ENCODE measurements at places on chromosomes 4 and X. TPM values are rescaled to one million over a fixed set of nuclear protein-coding genes. Genes with fewer than 3 reads are reported as not detected.

Gene PLXNB3
- 17.9 TPM for total RNA-seq

Gene RAB9B
- 3.4 TPM for total RNA-seq

Gene ZAR1
- total RNA-seq, result 0.32 TPM

Gene CXorf65
- total RNA-seq, result not detected

Gene GAGE12J
- not detected for total RNA-seq

Gene NAT8L
- 2.9 TPM for total RNA-seq

Gene UGT2B15
- total RNA-seq, result 2.0 TPM

Gene CTSO
- 20.0 TPM for total RNA-seq

Gene GABRG1
- total RNA-seq, result under 0.01 TPM

Gene TRIM75
- not detected for total RNA-seq

- DNase-seq, result no peak
Observed at GRCh38 chr4:108366716-108367115, 198.0 kb upstream of the LEF1 start.

- DNase-seq, result no peak
Observed at GRCh38 chr4:142406917-142407501, 439.1 kb downstream of the INPP4B start.

DNA sequence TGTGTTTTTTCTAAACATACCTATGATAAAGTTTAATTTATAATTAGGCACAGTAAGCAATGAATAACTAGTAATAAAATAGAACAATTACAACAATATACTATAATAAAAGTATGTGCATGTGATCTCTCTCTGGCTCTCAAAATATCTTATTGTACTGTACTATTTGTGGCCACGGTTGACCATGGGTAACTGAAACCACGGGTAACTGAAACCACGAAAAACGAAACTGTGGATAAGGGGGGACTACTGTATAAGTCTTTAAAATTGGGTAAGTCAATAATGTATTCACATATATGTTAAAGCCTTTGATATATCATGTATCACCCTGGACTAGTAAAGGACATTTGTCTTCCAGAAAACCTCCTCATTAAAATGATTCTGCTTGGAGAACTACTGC lies 20.0 kb downstream of the TMEM154 start:
- DNase-seq, result no peak

GRCh38 chrX:101416691-101417090 lies 8.7 kb downstream of the HNRNPH2 start:
- no peak for DNase-seq

- no peak for DNase-seq
Observed at GRCh38 chrX:40148385-40149285, 50.9 kb upstream of the BCOR start.

DNA sequence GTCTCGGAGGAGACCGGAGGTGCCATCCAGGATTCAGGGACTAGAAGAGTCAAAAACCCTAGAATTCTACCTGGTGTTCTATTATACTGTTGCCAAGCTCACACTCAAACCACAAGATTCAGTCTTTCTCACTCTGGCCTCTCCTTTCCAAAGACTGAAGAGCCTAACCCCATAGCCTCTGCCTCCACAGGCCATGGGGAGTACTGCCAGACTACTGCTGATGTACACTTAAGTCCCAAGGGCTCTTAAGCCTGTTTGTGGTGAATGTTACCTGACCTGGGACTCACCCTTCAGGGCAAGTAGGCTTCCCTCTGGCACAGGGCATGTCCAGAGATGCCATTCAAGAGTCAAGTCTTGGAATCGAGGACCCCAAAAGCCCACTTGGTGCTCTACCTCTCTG lies 58.9 kb upstream of the IRS4 start:
- no peak for DNase-seq

- no peak for DNase-seq
Observed at GRCh38 chr4:162787120-162787519, 379.6 kb downstream of the NAF1 start.

GRCh38 chrX:150569155-150569477 lies 695 bp downstream of the MTM1 start:
- DNase-seq, result no peak

DNA sequence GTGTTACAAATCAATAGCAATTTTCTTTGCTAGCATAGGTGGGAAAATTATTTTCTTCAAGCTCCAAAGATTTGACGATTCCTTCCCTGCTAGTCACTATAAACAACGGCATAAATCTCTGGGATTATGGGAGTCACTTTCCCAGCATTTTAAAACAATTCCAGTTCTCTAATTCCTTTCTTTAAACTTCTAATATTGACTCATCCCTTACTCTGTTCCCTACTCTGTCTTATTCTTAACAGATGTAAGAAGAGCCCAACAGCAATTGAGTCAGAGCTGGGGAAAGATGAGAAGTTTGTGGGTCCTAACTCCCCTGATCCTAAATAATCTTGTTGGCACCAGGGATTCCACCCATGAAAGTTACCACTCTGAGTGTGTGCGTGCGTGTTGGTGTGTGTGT lies 47.4 kb upstream of the IL21 start:
- no peak for DNase-seq

DNA sequence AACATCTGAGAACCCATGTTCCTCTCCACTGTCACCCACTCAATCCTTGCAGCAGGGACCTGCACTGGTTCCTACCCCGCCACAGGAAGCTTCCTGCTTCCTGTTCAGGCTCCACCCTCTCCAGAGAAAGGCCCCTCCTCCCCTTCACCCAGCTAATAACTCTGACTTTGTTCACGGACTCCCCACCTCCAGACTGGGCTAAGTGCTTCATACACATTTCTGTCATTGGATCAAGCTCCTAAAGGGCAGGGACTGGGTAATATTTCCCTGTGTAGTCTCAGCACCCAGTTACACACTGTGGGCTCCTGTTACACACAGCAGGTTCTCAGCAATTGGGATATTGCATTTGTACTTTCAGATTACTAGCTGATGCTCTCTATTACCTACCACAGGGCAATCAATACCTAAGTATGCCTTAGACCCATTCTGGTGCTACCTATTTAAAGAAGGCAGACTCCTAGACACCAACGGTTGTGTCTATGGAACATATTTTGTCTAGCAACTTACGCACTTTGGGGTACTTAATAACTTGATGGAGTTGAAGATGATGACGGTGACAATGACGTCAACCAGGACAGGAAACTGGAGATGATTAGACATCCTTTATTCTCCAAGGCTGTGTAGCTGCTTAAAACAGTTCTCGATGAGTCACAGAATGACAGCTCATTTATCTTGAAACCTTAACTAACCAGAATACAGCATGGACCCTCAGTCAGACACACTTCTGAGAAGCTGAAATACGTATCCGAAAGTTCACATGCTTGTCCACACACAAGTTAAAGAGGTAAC lies 58.1 kb downstream of the MAML3 start:
- no peak for DNase-seq

DNA sequence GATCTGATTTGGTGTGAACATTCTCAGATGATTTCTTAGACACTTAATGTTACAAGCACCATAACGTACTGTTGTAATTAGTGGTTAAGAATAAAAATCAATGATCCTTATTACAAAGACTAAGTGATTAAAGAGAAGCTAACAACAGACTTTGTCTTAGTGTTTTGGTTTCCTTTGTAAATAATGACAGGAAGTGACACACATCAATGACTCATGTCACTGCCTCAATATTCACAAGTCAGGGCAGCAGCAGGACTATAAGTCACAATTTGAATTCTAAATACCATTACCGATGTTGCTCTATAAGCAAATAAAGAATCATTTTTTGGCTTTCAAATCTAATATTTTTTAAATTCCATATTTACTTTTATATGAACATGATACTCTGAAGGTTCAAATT lies 115.8 kb upstream of the FAT4 start:
- no peak for DNase-seq

DNA sequence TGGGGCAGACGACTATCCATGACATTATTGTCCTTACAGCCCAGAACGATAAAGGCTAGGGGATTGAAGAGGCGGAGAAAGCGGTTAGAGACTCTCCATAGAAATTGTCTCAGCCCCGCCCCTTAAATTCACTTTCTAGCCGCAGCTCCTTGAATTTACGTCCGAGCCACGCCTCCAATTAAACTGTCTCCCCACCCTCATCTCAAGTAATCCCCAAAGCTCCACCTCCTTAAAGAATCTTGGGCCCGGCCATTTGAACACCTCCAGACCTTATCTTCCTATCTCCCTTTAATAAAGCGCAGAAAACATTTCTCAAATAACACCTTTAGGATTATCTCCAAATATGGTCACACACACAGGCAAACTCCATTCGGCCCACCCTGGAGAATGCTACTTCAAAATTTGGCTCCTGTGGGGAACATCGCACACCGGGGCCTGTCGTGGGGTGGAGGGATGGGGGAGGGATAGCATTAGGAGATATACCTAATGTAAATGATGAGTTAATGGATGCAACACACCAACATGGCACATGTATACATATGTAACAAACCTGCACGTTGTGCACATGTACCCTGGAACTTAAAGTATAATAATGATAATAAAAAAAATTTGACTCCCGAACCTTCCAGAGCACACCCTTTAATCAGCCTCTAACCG lies 7.2 kb upstream of the MAGIX start:
- DNase-seq, result peak; percentile 68

DNA sequence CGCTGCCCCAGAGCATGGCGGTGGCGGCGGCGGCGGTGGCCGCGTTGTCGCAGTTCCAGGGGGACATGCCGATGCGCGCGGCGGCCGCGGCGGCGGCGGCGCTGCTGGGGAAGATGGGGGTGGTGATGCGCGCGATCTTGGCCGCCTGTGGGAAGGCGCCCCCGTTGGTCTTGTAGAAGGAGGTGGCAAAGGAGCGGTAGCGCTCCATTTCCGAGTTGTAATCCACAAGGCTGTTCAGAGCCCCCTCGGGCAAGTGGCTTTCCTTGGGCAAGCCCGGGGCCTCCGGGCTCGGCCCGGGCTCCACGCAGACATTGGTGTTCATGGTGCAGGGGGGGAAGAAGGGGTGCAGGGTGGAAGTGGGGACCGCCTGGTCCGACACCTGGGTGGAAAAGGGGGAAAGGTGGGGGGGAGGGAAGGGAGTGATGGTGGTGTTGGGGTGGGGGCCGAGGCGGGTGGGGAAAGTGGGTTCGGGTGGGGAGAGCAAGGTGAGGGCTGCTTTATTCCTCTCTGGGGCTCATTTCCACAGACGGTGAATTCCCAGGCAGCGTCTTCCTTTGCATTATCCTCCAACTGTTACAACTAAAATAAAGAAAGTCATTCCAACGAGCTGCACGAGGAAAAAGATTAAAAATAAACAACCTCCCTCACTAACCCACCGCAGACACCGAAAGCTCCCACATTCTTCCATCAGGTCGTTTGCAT lies 3.1 kb downstream of the CXXC4 start:
- DNase-seq, result peak; percentile 52

DNA sequence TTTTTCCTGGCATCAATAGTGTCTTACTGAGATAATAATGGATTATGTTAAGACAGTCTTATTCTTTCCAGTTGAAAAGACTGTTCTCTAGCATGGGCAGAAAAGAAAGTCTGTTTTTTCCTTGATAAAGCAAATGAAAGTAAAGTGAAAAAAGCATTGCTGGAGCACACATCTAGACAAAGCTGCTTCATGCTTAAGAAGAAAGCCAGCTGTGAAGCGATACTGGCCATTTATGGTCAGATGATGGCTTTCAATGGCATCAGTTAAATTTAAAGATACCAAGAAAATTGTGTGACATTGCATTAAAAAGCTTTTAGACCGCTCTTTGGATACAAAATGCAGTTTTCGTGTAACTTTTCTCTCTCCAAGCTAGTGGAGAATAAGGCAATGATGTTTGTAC lies 242.1 kb upstream of the TRAM1L1 start:
- DNase-seq, result no peak

DNA sequence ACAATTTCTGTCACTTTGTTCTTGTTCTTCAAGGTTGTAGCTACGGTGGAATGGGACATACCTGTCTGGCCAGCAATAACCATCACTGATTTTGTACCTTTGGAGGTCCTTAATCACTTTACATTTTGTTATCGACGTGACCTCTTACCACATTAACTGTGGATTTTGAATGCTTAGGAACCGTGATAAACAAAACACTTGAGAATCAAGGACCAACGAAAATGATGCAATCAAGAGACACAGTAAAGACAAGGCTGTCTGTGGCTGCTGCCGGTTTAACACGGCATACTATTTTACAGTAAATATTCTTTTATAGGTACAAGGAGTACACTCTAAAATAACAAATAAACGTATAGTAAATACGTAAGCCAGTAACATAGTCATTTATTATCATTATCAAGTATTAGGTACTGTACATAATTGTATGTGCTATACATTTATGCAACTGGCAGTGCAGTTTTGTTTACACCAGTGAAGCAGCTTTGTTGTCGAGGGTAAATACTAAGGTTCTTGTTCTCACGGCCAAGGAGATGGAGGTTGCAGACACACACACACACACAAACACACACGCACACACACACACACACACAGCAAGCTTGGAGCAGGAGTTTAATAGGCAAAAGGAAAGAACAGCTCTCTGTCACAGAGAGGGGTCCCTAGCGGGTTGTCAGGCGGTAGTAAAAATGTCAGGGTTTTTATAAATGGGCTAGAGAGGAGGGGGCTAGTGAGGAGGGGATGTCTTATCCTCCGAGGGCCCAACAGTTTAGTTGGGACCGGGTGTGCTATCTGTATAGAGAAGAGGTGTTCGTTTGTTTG lies 194.7 kb upstream of the CXorf51B start:
- no peak for DNase-seq

GRCh38 chr4:107654694-107655093 lies 65.3 kb downstream of the PAPSS1 start:
- no peak for DNase-seq

DNA sequence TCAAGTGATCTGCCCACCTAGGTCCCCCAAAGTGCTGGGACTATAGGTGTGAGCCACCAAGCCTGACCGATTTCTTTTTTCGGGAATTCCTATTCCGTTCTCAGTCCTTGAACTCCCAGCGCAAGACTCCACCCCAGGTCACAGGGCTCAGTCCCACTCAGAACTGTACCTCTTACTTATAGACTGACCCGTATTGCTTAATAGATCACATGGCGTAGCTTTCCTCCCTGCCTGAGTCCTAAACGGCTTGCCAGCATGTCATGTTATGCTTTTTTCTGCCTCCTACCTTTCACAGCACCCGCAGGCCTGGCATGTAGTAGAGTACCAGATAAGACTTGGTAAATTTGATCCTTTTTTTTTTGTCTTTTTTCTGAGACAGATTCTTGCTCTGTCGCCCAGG lies 22.4 kb downstream of the SAT1 start:
- DNase-seq, result no peak

GRCh38 chr4:10212901-10213300 lies 96.3 kb upstream of the WDR1 start:
- DNase-seq, result no peak

DNA sequence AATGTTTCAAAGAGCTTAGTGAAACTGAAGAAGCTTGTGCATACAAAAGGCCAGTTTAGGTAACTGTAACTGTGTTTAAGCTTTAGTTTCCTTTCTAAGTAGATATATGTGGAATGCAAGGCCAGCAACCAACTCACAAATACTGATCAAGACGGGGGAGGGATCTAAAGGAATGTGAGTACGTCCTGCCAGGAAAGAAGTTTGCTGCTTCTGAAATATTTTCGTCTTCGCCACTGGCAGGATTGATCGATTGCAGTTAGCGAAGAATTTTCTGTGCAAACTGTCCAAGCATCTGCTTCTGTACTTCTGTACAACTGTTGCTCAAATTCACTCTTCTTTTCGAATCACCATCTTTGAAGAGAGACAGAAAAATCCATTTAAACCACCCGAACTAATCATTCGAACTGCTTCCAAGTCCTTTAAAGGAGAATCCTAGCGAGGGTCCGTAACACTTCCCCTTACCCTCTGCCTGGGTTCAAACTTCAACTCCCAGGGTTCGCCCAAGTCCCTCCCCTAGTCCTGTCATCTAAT lies 373 bp upstream of the INTS6L start:
- no peak for DNase-seq

GRCh38 chr4:168598191-168598590 lies 101.3 kb downstream of the PALLD start:
- DNase-seq, result no peak

All from breast epithelium (tissue), 4 donors.